ENCODE measurements at places on chromosomes 2 and 18.

- peak; percentile 50 for DNase-seq
Measured at GRCh38 chr2:213187833-213188532, 36.6 kb upstream of the IKZF2 start.

DNA sequence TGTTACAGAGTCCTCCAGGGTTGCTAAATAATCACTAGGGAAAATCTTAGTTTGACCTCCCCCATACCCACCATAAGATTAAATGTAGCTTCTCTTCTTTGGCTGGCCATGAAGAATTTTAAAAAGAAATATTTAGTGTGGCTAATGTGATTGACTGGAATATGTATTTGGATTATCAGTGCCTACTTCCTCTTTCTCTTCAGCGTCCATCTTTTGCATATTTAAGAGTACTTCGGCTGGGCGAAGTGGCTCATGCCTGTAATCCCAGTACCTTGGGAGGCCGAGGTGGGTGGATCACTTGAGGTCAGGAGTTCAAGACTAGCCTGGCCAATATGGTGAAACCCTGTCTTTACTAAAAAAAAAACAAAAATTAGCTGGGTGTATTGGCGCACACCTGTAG, 28.8 kb downstream of the ADAM23 start:
- no peak for DNase-seq

DNA sequence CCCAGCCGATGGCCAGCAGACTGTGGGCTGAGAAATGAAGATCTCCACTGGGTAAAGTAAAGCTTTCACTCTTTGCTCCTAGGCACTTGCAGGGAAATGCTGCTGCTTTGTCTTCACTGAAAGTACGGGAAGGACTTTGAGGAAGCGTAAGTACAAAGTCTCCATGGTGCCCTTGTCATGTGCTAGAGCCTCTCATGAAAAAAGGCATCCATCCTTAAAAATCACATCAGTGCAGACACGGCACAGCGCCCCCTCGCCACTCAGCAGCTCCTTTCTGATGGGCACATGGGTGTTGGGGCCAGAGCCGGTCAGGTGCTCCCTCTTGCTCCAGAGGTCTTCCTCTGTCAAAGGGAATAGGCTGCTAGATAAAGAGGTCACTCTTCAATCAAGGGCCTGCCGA, 109.0 kb upstream of the STPG4 start:
- no peak for DNase-seq

DNA sequence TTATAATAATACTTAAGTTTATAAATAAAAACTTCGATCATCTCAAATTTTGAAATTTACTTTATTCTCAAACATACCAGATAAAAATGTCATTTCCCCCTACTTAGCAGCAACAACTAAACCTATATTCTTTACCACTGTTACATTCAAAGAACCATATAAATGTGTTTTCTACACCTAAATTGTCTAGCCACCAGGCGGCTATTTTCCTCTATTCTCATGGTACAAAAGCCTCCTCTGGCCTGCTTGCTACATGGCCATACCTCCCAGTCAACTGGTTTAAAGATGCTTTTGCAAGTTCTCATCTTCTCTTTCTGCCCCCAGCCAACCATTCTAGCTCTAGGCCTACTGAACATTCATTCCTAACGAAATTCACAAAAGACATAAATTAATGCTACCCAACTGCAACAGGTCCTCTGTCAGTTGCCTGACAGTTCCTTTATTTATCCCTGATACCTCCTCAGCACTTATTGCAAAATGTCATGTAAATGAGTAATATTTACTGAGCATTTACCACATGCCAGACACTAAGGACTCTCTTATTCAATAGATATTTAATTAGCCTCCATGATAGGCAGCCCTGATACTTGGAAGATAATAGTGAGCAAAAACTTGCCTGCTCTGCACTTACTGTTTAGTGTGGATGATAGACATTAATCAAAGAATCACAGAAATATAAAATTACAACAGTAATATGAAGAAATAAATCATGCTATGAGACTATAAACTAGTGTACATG, 5.0 kb downstream of the C1D start:
- no peak for DNase-seq

GRCh38 chr2:222049946-222050345, 248.9 kb downstream of the PAX3 start:
- no peak for DNase-seq

DNA sequence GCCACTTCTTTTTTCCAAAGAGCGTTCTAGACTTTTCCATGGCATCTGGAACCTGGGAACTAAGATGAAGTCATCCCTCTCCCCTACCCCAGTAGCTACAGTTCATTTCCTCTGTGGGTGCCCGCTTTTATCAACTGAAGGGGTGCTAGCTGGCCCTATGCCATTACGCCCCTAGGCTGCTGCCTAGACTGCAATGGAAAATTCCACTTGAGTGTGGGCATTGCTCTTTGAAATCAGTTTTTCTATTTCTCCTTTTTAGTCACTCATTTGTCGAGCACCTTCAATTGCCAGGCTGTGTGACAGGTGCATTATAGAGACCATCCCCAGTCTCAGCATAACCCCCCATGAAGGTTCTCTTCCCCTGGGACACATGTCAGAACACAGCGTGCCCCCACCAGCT, 7.3 kb downstream of the TEX51 start:
- no peak for DNase-seq

- DNase-seq = peak; percentile 13
Measured at GRCh38 chr18:62555135-62555534, 32.3 kb downstream of the ZCCHC2 start.

DNA sequence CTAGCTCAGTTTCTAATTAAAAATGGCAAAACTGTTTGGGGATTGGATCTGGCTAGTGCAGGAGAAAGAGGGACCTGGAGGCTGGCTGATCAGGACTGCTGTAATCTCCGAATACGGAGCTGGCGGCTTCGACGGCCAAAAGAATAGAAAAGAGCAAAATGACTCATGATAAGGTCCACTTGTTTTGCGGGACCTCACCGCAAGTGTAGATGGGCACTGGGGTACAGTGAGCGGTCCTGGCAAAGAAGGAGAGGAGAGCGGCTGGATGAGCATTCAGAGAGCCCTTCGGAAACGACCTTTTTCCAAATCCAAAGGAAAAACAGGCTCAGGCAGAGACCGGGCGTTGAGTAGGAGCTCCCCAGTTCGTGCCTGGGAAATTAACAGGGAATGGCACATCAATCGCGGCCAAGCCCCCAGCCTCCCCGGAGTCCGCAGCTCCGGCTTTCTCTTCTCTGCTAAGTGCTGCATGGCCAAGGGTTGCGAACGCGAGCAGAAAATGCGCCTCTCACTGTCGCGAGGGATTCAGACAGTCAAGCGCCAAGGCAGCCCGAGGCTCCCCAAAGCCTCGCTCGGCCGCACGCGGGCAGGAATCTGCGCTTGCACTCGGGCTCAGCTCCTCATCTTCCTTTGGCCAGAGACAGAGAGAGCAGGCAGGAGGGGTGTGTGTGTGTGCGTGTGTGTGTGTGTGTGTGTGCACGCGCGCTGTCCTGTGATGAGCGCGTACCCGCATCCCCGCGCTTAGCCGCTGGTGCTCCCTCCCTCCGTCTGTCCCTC, 1.8 kb downstream of the DCC start:
- DNase-seq = no peak

- no peak for DNase-seq
Measured at GRCh38 chr2:51289045-51289444, 257.1 kb upstream of the NRXN1 start.

DNA sequence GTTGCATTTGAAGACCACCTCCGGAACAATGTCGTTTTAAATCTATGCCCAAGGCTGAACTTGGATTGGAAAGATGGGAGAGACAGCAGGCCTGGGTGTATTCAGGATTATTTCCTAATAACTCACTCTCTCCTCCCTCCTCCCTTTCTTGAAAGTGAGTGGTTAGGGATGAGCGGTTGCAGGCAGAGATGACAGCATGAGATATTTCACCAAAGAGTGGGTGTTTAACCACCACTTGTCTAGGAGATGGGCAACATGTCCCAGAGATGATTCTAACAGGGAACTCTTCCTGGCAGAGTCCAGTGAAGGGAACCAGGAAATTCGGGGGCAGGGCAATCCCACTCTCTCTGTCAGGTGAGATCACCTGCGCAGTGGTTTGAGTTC, 123.2 kb downstream of the KCTD1 start:
- DNase-seq = no peak

GRCh38 chr2:3217646-3218045, 160.0 kb downstream of the EIPR1 start:
- DNase-seq = no peak

DNA sequence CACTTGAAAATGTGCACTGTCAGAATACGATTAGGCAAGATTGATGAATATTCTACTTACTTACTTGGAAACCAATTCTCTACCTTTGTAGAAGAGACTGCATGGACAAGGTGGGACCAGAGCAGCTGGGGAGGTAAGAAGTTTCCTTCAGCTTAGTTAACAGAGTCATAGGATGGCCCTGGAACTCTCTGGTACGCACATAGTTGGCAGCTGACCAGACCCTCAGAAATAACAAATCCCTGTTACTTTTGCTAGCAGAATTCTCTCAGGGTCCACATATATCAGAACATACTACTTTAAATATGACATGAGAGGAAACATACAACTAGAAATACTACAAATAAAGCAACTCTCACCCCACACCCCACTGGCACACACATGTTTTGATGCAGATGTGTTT, 24.8 kb upstream of the STAT1 start:
- no peak for DNase-seq

- DNase-seq = no peak
Measured at GRCh38 chr18:22790545-22791309, 142.4 kb upstream of the RBBP8 start.

DNA sequence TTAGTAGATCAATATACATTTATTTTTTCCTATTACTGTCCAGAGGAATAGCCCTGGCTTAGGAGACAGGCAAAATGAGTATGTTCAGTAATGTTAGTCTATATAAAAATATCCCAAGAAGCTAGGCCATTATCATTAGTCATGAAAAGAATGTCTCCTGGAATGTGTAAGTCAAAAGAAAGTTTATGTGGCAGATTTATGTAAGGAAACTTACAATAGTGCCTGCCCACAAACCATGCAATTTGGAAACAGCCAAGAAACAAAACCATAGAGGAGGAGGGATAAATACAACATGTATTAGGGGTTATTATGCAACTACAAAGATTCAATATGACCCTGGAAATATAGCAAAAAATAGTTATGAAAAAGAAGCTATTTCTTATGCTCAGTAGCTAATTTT, 96.3 kb downstream of the NOL4 start:
- peak; percentile 7 for DNase-seq

GRCh38 chr2:119857742-119858141, 98.0 kb downstream of the PTPN4 start:
- DNase-seq = no peak

- DNase-seq = no peak
Measured at GRCh38 chr2:9979977-9980376, 28.5 kb downstream of the GRHL1 start.

DNA sequence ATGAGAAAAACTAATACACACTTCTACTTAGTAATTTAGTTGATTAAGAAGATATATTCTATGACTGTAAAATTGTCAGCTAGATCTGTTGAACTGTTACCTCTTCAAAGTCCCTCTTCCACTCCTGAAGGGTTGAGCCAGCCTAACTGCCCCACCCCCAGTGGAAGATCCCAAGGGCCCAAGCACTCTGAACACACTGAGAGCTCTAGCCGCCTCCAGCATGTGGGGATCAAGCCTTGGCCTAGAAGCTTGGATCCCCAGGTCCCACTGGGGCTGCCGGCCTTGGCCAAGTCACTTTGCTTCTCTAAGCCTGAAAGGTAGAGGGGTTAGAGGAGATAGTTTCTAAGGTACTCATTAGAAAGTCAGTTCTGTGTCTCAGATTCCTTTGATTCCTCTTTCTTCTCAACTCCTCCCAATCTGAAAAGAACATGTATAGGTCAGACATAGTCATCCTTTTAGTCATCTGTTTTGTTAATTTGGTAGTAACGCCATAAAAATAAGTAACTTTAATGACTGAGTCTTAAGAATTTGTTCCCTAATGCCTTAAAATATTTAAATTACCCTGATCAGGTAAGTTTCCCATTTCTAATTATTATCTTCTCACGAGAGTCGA, 5.6 kb downstream of the CPSF3 start:
- no peak for DNase-seq

DNA sequence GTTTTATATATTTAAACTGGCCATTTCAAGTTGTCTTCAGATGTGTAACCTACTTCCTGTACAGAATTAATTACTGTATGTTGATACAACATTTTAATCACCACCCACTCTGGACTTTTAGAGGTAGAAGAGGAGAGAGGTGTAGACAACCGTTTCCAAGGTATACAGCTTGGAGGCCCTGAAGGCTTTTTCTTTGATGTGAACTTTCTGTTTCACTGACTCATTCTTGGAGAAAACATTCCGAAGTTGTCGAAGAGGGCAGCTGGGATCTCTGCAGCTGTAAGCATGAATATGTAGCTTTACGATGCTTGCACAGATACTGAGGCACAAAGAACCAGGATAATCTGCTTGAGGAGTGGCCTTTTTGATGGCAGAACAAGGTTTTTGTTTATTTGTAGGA, 137.0 kb downstream of the NCKAP5 start:
- DNase-seq = no peak

DNA sequence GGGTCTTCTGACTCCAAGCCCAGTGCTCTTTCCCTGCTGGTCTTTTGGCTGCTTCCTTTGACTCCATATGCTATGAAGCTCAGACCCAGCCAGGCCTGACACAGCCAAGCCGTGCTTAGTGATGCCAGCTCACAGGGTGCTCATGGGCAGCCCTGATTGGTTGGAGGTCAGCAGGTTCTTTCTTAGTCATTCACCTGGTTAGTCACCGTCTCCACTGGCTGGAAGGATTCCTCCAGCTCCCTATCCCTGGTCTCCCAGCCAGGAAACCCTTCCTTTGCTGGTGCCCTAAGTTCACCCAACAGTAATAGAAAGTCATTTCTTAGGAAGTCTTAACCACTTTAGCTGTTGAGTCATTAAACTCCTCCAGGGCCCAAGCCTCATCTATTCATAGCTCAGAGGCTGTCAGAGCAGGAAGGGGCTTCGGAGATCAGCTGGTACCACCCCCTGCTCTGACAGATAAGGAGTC, 3.9 kb downstream of the KCNK3 start:
- peak; percentile 83 for DNase-seq

DNA sequence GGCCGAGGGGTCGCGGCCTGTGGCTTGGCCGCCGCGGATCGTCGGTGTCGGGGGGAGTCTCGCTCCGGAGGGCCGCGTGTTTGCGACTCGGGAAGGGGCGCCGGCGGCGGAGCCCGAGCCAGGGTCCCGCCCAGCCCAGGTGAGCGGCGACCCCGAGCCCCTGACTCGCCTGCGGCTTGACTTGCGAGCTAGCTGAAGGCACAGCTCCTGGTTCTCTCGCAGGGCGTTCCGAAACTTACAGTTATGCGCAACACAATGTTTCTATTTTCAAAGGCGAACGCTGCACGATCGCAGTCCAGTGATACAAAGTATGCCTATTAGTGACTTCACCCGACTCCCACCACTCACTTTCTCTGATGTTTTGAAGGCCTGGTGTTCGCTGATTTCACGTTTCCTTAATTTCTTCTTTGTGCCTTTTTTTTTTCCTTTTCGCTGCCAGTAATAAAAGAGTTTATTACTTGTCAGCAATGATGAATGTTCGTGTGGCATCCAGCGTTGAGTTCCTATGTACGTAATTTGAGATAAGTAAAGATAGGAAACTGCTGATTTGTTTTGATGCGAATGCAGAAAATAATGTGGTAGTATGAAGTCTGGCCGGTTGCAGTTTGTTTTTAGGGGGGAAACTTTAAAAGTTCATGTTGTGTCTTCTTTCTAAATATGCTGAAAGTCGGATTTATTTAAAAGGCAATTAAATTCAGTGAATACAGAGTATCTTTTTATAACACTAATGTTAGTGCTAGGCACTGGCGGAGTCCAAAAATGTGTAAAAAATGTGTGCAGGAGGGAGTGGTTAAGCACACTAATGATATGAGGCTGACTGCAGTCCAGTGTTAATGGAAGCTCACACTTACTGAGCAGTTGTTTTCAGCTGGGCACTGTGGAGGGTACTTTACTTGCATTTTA, 706 bp downstream of the UBXN2A start:
- DNase-seq = peak; percentile 68

All from fibroblast of the aortic adventitia (primary cell).